ENCODE measurements at places on chromosomes 5 and 9.

- DNase-seq, result no peak
Measured at GRCh38 chr9:30915451-30915850, 1469.0 kb upstream of the ACO1 start.

GRCh38 chr5:177098470-177099141 lies 11.9 kb downstream of the FGFR4 start:
- no peak for DNase-seq

DNA sequence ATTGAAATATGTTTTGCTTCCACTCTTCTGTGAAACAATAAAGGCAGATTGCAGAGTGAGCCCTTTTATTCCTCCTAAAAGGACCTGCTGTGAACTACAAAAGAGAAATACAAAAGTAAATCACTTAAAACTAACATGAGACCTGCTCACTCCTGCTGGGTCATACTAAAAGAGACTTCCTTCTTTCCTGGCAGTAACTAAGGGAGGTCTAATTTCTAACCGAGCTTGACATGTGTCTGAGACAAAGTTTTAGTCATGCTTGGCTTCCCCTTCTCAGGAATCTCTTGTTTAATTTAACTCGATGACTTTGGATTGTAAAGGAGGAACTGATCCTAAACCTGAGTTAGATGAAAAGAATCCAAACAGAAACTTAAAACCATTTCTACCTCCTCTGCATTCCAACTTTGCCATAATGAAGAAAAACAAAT lies 86.4 kb upstream of the CDH6 start:
- DNase-seq, result peak; percentile 45

- DNase-seq, result no peak
Measured at GRCh38 chr9:110173322-110173642, 34.7 kb downstream of the C9orf152 start.

GRCh38 chr5:64210866-64211265 lies 45.2 kb downstream of the RNF180 start:
- peak; percentile 87 for DNase-seq

- DNase-seq, result peak; percentile 62
Measured at GRCh38 chr9:133115604-133116345, 5.3 kb downstream of the RALGDS start.

DNA sequence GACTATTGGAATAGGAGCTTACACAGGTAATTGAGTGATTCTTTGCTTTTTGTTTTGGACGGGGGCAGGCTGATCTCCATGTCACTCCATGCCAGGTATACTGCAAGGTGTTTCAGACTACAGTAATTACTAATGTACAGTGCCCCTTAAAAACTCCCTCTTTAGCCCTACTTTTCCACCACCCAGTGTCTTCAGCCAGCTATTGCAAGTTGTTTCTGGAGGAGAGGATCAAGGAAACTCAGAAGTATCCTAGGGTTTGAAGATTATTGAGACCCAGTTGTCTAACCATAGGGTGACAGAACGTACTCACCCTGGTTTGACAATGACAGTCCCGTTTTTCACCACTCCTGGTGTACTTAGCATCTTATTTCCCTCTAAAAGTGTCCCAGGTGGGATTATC lies 13.4 kb downstream of the CFAP95 start:
- no peak for DNase-seq

GRCh38 chr9:37295178-37295577 lies 127.3 kb upstream of the GRHPR start:
- DNase-seq, result no peak

GRCh38 chr5:849651-850301 lies 1.0 kb downstream of the ZDHHC11 start:
- no peak for DNase-seq

DNA sequence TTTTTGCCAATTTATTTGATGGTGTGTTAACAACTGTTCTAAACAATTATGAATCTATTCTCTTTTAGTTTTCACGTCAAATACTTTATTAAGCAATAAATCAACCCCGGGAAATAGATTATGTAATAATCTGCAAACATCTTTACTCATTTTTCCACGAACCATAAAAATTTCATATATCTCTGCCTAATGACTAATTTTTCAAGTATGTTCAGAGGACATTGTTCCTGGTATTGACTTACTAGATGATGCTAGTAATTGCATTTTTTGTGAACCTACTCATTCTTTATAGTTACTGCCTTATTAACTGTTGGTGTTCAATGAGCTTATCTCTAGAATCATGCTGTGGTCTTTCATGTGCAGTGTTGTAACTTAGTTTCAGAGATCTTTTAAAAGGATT lies 41.0 kb upstream of the FBN2 start:
- DNase-seq, result no peak

DNA sequence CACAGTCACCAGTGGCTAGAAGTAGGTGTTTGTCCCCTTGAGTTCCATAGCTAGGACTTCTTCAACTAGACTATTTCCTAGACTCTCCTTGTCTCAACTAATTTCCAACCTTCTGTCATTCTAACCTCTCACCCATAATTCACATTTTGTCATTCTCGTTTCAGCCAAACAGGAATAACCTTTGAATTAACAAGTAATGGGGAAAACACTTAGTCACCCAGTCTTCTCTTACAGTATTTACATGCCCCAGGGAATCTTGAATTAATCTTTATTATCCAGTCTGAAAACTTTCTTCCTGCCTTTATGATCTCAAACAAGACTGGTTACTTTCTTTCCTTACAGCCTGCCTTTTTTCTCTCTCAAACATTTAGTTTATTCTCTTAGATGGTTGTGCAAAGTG lies 63.3 kb upstream of the RUSC2 start:
- DNase-seq, result no peak

DNA sequence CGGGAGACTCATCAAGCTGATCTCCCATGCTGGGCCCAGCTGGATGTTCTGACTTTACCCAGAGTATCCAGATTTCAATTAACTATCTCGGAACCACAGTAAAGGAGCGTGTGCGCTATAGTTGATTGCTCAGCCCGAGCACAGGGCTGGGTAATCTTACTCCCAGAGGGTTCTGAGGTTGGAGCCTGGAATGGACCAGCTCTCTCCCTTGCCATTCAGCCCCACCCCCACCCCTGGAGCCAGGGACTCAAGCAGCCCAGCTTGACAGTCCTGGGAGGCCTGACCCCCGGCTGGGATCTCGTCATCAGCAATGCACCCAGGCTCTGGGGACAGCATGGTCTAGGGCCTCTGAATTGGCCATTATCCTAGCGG lies 23.7 kb upstream of the PTGES start:
- DNase-seq, result peak; percentile 44

- no peak for DNase-seq
Measured at GRCh38 chr5:97131921-97132320, 10.5 kb downstream of the LIX1 start.

GRCh38 chr5:159403906-159404681 lies 73.8 kb upstream of the IL12B start:
- DNase-seq, result no peak

DNA sequence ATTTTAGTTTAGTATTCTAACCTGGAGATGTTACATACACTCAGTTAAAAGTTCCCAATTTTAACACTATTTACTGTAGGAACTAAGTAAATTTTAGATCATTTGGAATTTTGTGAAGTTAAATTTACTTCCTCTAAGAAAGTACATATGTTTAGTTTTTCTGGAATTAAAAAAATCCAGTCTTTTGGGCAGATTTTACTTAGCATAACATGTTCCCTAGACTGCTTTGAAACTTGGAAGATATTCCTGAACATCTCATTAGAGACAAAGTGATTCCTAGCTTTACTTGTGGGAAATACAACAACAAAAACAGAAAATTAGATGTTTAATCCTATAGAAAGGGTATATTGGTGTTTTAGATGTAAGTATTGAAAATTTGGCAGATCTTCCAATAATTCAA lies 930.0 kb upstream of the PTPRD start:
- no peak for DNase-seq

GRCh38 chr9:36623280-36623679 lies 50.6 kb downstream of the MELK start:
- DNase-seq, result peak; percentile 12
